ENCODE measurements at places on chromosomes 12 and 14.

DNA sequence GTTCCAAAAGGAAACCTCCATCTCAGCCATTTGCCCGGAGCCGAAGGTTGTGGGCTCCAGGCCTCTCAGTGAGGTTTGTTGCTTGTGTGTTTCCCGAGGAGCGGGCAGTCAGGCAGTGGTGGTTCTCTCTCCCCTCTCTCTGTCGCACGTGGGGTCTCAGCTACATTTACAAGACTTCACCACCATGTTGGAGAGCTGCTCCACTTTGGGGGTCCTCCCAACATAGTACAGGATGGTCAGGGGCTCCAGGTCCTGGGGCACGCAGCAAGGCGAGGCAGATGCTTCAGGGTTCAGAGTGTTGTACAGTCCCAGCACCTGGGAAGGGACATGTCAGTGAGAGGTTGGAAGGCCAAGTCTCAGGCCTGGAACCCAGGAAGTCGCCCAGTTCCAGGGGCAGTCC is 22.8 kb downstream of the TGFB3 start:
- H3K4me1 ChIP-seq, result no peaks in the 10 kb centered on the region
- H3K27me3 ChIP-seq, result no peaks in the 10 kb centered on the region
- DNase-seq, result no peak
- H3K27ac ChIP-seq, result no peak overlapping the region

GRCh38 chr12:116099652-116100432 is 177.7 kb downstream of the MED13L start:
- H3K27ac ChIP-seq, result peak overlapping the region; percentile 53
- no peak for DNase-seq
- H3K4me3 ChIP-seq, result no peak overlapping the region
- H3K27me3 ChIP-seq, result no peaks in the 10 kb centered on the region

DNA sequence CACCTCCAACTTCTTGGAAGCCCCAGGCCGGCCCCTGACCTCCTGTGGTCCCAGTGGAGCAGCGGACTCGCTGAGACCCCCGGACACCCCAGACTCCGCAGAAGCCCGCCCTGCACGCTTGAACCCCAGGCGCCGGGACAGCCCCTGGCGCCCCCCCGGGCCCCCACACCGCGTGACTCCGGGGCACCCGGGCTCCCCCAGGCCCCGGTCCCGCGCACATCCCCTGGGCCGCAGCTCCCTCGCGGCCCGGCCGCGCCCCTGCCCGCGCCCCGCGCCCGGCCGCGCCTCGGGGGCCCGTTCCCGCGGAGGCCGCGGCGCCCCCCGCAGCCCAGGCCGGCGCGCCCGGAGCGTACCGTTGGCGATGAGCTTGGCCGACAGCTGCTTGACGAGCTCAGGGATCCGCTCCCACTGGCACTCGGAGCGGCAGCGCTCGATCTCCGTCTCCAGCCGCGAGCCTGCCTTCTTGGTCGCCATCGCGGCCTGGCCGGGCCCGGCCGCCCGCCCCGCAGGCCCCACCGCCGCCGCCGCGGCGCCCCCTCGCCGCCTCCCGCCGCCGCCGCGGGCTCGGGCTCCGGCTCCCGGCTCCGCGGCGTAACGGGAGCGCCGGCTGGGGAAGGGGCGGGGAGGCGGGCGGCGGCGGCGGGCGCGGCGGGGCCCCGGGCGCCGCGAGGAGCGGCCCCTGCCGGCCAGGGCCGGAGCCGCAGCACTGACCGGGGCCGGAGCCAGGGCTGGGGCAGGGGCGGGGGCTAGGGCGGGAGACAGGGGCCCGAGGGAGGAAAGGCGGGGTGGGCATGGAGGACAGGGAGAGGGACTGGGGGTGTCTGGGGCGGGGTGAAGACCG is at the start of gene TTC7B:
TSS of gene TTC7B (minus strand) at position 609 of the 841 bp plus-strand sequence. CDS start at position 474, 135 bp downstream.
- peaks cover 34% of the 10 kb centered on the region for H3K27me3 ChIP-seq
- peak within 1 kb of the TSS; percentile 72 for H3K4me3 ChIP-seq
- H3K27ac ChIP-seq, result peak within 1 kb of the TSS; percentile 15
- peak; percentile 78 for DNase-seq
- H3K36me3 ChIP-seq, result no peaks in the 10 kb centered on the region

GRCh38 chr14:61839507-61839906 is 77.3 kb downstream of the SNAPC1 start:
- H3K4me3 ChIP-seq, result no peak overlapping the region
- H3K27ac ChIP-seq, result no peak overlapping the region
- H3K27me3 ChIP-seq, result peaks cover 34% of the 10 kb centered on the region
- DNase-seq, result no peak

DNA sequence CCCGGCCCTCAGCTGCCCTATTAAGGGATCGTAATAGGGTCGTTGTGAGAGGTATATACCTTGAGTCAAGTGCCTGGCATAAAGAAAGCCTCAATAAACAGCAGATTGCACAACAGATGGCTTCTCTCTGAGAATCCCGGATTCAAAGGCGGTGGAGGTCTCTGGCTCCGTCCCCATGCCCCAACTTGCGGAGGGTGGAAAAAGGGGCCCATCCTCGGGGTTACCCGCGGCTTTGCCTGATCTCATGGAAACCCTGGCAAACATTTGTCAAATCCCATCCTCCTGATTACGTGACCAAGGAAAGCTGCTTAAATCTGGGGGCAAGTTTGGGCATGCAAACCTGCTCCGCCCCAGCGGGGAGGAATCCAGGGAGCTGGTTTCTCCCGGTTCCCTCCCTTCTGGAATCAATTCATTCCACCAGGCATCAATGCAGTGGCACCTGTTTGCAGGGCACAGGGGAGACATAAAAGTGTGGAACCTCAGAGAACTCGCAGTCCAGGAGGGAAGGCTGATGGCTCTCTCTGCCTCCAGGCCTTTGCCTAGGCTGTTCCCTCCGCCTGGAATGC is 12.3 kb downstream of the TRPV4 start:
- no peaks in the 10 kb centered on the region for H3K4me1 ChIP-seq
- DNase-seq, result no peak
- no peaks in the 10 kb centered on the region for H3K36me3 ChIP-seq
- H3K4me3 ChIP-seq, result no peak overlapping the region
- H3K27ac ChIP-seq, result no peak overlapping the region

- H3K4me1 ChIP-seq, result peaks cover 43% of the 10 kb centered on the region
- peak overlapping the region; percentile 97 for H3K4me3 ChIP-seq
- peaks cover 20% of the 10 kb centered on the region for H3K36me3 ChIP-seq
- no peaks in the 10 kb centered on the region for H3K27me3 ChIP-seq
Observed at GRCh38 chr12:69239922-69240630, 707 bp downstream of the CPSF6 start.

- H3K27me3 ChIP-seq, result no peaks in the 10 kb centered on the region
- no peak overlapping the region for H3K4me3 ChIP-seq
- no peaks in the 10 kb centered on the region for H3K36me3 ChIP-seq
- no peak for DNase-seq
Observed at GRCh38 chr14:55701638-55702037, 121.6 kb downstream of the KTN1 start.

DNA sequence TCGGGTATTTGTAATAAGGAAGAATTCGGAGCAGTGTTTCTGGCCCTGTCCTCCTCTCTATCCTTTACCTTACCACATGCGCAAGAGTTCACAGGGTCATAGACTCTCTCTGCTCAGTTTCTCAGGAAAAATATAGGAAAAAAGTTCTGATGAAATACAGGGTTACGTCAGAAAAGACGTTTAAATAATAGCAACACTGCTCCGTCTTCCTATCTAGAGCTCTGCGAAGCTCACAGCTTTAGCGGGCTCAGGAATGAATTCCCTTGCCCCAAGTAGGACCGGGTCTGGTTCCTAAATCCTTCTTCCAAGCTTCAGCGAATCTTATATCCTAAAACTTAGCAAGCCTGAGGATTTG is 365 bp downstream of the CCDC59 start:
- DNase-seq, result no peak
- H3K27me3 ChIP-seq, result no peaks in the 10 kb centered on the region
- peak overlapping the region; percentile 97 for H3K4me3 ChIP-seq
- H3K27ac ChIP-seq, result peak overlapping the region; percentile 100
- peaks cover 39% of the 10 kb centered on the region for H3K36me3 ChIP-seq

- H3K27ac ChIP-seq, result no peak overlapping the region
- H3K4me3 ChIP-seq, result no peak overlapping the region
- DNase-seq, result no peak
Observed at GRCh38 chr14:104682107-104682593, 7.3 kb upstream of the INF2 start.

DNA sequence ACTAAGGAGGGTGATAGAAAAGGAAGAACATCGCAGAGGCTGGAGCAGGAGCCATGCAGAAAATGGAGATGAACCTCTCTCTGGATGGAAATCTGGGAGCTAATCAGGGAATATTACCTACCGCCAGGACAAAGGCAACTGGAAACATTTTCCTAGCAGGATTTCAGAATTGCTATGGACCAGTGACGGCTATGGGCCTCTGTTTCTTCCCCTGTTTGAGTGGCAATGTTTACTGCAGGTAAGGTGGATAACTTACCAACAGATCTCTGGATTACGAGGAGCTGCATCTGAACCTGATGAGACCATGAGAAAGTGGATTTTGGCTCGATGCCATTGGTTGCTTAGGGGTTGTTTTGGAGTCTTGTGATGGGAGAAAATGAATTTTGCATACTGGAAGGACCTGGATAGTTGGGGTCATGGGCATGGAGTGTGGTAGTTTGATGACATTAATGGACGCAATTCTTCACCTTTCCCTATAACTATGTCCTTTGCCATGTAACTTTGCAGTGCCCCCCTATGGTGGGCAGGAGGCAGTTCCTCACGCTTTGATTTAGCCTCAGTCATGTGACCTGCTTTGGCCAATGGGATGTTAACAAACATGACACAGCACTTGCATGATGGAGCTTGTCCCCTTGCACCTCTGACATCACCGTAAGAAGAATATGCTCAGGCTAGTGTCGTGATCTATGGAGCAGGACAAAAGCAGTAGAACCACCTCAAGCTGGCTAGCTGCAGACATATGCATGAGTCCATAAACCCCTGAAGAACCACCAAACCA is 51.1 kb downstream of the CALM1 start:
- H3K4me3 ChIP-seq, result no peak overlapping the region
- DNase-seq, result no peak
- H3K27ac ChIP-seq, result no peak overlapping the region
- peaks cover 7% of the 10 kb centered on the region for H3K27me3 ChIP-seq
- no peaks in the 10 kb centered on the region for H3K36me3 ChIP-seq

DNA sequence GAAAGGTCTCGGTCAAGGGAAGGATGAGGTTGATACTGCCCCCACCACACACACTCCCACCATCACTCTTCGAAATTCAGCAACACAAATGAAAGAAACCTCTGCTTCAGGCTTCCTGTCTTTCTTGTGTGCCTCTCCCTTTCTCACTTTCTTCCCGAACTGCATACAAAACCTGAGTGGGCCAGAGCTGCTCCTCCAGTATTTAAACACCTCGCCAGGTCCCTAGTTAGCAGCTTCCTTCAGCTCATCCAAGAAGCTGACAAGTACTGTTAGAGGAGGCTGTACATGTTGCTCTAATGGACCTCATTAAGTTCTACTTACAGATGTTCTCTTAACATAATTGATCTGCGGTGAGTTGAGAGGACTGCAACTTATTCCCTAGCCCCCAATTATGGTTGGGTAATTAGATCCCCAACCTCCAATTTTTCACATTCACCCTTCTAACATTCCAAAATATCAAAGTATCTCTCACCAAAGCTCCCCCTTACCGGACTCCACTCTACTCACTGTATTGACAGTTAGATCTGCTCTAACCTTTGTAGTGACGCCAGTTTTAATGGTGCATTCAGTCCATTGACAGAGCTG is 4.1 kb upstream of the LMO3 start:
- no peak overlapping the region for H3K4me3 ChIP-seq
- peaks cover 42% of the 10 kb centered on the region for H3K27me3 ChIP-seq
- no peaks in the 10 kb centered on the region for H3K36me3 ChIP-seq
- H3K4me1 ChIP-seq, result peaks cover 6% of the 10 kb centered on the region

- no peak for DNase-seq
- no peak overlapping the region for H3K4me3 ChIP-seq
- no peaks in the 10 kb centered on the region for H3K4me1 ChIP-seq
Observed at GRCh38 chr12:78096909-78097597, 266.4 kb downstream of the NAV3 start.

DNA sequence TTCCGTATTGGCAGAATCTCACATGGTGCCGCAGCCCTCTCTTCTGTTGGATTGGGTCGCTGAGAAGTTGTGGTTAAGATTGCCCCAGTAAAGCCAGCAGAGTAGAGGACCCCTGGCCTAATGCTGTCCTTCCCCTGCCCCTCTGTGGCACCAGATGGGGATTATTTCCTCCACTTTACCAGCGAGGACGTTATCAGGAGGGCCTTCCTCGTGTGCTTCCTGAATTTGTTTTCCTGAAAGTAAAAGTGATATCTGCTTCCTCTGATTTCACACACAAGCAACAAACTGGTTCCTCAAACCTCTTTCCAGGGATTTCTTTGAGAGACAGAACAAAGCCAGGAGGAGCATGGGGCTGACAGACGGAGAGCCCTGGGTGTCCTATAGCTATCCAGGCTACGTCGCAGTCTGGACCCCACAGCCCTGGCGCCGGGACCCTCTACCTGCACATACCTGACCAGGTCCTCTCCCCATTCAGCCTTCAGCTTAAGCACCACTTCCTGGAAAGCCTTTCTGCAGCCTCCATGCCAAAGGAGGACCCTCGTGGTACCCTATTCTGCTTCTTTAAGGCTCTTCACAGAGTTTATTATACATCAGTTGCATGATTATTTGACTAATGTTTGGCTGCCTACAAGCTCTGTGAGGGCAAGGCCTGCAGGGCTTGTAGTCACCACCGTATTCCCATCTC is 314.8 kb upstream of the FKBP4 start:
- no peak overlapping the region for H3K4me3 ChIP-seq
- no peaks in the 10 kb centered on the region for H3K4me1 ChIP-seq
- no peaks in the 10 kb centered on the region for H3K36me3 ChIP-seq
- H3K27me3 ChIP-seq, result peaks cover 10% of the 10 kb centered on the region
- no peak for DNase-seq

DNA sequence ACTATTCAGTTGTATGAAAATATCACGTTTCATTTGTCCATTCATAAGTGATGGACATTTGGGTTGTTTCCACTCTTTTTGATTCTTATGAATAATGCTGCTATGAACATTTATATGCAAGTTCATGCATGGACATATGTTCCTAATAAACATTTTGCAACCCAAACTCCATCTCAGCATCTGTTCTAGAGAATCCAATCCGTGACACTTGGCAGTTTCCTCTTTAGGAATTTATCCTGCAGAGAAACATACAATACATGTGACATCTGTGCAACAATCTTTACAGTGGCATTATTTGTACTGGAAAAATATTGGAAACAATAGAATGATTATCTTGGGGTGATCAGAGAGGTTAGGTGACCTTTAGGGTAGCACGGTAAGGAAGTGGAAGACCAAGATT is 290.8 kb upstream of the SRRM4 start:
- DNase-seq, result no peak
- no peaks in the 10 kb centered on the region for H3K4me1 ChIP-seq
- H3K27me3 ChIP-seq, result no peaks in the 10 kb centered on the region
- H3K27ac ChIP-seq, result no peak overlapping the region
- H3K4me3 ChIP-seq, result no peak overlapping the region
- H3K36me3 ChIP-seq, result no peaks in the 10 kb centered on the region
